Cardiac septum (tissue), 1 donor: ENCODE measurements at places on chromosomes 16 and 17. TPM values are rescaled to one million over a fixed set of nuclear protein-coding genes. Genes with fewer than 3 reads are reported as not detected.

The ASPHD1 gene
- total RNA-seq: 0.38 TPM

The KIF2B gene
- total RNA-seq: not detected

The KRT20 gene
- not detected for total RNA-seq

The TUBB3 gene
- total RNA-seq: 6.8 TPM

The NPIPA8 gene
- total RNA-seq: 0.46 TPM

The RGS11 gene
- 31.4 TPM for total RNA-seq

The CHST5 gene
- 0.11 TPM for total RNA-seq

The PITPNM3 gene
- total RNA-seq: 0.57 TPM

The BAIAP3 gene
- total RNA-seq: 3.8 TPM

The ZC3H18 gene
- 20.6 TPM for total RNA-seq

The ITGA2B gene
- 1.7 TPM for total RNA-seq

The TEKT5 gene
- 0.22 TPM for total RNA-seq

The SERPINF2 gene
- total RNA-seq: 1.2 TPM

The TSPAN10 gene
- 0.30 TPM for total RNA-seq

The USP36 gene
- 19.5 TPM for total RNA-seq

The KRTAP4-1 gene
- total RNA-seq: not detected

The MPV17L gene
- total RNA-seq: 5.4 TPM

The ADCY7 gene
- total RNA-seq: 6.2 TPM

The GALK1 gene
- total RNA-seq: 11.5 TPM

The TRPV3 gene
- 1.0 TPM for total RNA-seq

The KRT25 gene
- total RNA-seq: not detected

The TM4SF5 gene
- total RNA-seq: not detected

The CCDC154 gene
- 0.94 TPM for total RNA-seq

The CDRT15L2 gene
- total RNA-seq: not detected

The MT1A gene
- 1.5 TPM for total RNA-seq

The NOL3 gene
- 86.3 TPM for total RNA-seq

The ARHGAP44 gene
- 8.3 TPM for total RNA-seq

The ZNF646 gene
- 9.6 TPM for total RNA-seq

The MRPS34 gene
- 63.4 TPM for total RNA-seq

The CSH2 gene
- total RNA-seq: not detected

The CETP gene
- not detected for total RNA-seq

The MRC2 gene
- total RNA-seq: 28.9 TPM

The PIK3R6 gene
- total RNA-seq: 1.00 TPM

The ETV4 gene
- total RNA-seq: 3.5 TPM

The ELOB gene
- total RNA-seq: 278 TPM

The TBC1D26 gene
- total RNA-seq: not detected

The PPP4C gene
- 44.1 TPM for total RNA-seq

The KRT39 gene
- total RNA-seq: not detected

The ARL5C gene
- not detected for total RNA-seq

The TEKT1 gene
- not detected for total RNA-seq

The PRPSAP1 gene
- 25.8 TPM for total RNA-seq

The SDR42E2 gene
- total RNA-seq: not detected

The SOX15 gene
- 1.1 TPM for total RNA-seq

The ZFHX3 gene
- total RNA-seq: 15.7 TPM

The DBNDD1 gene
- total RNA-seq: 3.0 TPM

The CD300E gene
- 0.67 TPM for total RNA-seq

The SCIMP gene
- 0.62 TPM for total RNA-seq

The SPAG9 gene
- total RNA-seq: 57.8 TPM

The CTRL gene
- not detected for total RNA-seq

The SPNS2 gene
- 10.3 TPM for total RNA-seq

The ATP2C2 gene
- total RNA-seq: not detected

The GH1 gene
- not detected for total RNA-seq

The GAS2L2 gene
- 0.08 TPM for total RNA-seq

The EEF2K gene
- total RNA-seq: 16.2 TPM

The KRTAP2-2 gene
- total RNA-seq: not detected

The OR3A3 gene
- total RNA-seq: not detected

The NOXO1 gene
- total RNA-seq: not detected

The SBK1 gene
- total RNA-seq: 1.9 TPM
